ENCODE measurements at places on chromosomes 5 and 9. TPM values are rescaled to one million over a fixed set of nuclear protein-coding genes. Genes with fewer than 3 reads are reported as not detected.

GRCh38 chr9:123749580-123750202, 180.2 kb downstream of the DENND1A start:
- H3K27me3 ChIP-seq = no peaks in the 10 kb centered on the region
- peaks cover 17% of the 10 kb centered on the region for H3K4me1 ChIP-seq
- no peak for DNase-seq
- H3K4me3 ChIP-seq = no peak overlapping the region
- H3K36me3 ChIP-seq = no peaks in the 10 kb centered on the region

Gene KIAA1191
- 55.5 TPM for total RNA-seq

GRCh38 chr9:91775011-91775707, 174.9 kb downstream of the ROR2 start:
- DNase-seq = peak; percentile 89
- H3K27ac ChIP-seq = no peak overlapping the region
- no peak overlapping the region for H3K4me3 ChIP-seq
- H3K4me1 ChIP-seq = peaks cover 2% of the 10 kb centered on the region

Gene FOXD4L3
- not detected for total RNA-seq

GRCh38 chr9:83011611-83012010, 51.3 kb downstream of the RASEF start:
- H3K4me3 ChIP-seq = no peak overlapping the region
- no peak for DNase-seq
- no peak overlapping the region for H3K27ac ChIP-seq
- H3K36me3 ChIP-seq = no peaks in the 10 kb centered on the region

- no peaks in the 10 kb centered on the region for H3K4me1 ChIP-seq
- H3K36me3 ChIP-seq = no peaks in the 10 kb centered on the region
- H3K4me3 ChIP-seq = no peak overlapping the region
- H3K27me3 ChIP-seq = no peaks in the 10 kb centered on the region
These were observed 401.6 kb upstream of the PRR16 start for GRCh38 chr5:120062515-120062917.

- H3K27me3 ChIP-seq = no peaks in the 10 kb centered on the region
- no peaks in the 10 kb centered on the region for H3K4me1 ChIP-seq
- no peak overlapping the region for H3K4me3 ChIP-seq
- H3K36me3 ChIP-seq = peaks cover 4% of the 10 kb centered on the region
- DNase-seq = no peak
These were observed 23.7 kb upstream of the LRRC19 start for GRCh38 chr9:27029186-27029585.

Gene CCNI2
- 42.7 TPM for total RNA-seq

DNA sequence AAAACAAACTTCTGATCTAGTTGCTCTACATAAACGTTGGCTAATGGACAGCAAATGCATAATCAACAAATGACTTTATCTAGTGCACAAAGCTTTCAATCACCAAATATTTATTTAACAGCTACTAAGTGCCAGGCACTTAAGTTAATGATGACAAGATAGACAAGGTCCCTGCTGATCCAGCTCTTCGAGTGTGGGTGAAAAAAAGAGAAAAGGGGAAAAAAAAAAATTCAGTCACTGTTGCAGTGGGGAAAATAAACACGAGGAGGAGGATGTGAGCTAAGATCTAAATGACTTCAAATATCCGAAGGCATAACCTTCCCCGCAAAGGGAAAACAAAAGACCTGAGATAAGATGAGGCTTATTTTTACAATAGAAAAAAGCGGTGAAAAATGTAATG, 9.6 kb downstream of the PSIP1 start:
- peak overlapping the region; percentile 3 for H3K4me3 ChIP-seq
- peak overlapping the region; percentile 54 for H3K27ac ChIP-seq
- H3K4me1 ChIP-seq = peaks cover 36% of the 10 kb centered on the region

Gene MCC
- total RNA-seq = 1.0 TPM

- peak within 1 kb of the TSS; percentile 89 for H3K27ac ChIP-seq
- peak; percentile 95 for DNase-seq
- peaks cover 34% of the 10 kb centered on the region for H3K27me3 ChIP-seq
- peak within 1 kb of the TSS; percentile 93 for H3K4me3 ChIP-seq
- peaks cover 2% of the 10 kb centered on the region for H3K36me3 ChIP-seq
These were observed at the start of gene N4BP3 for GRCh38 chr5:178113141-178113787. Gene N4BP3, plus strand, starts transcription at chr5:178113532. Its CDS starts 6,052 bp downstream, at chr5:178119584.
